B cell (primary cell): ENCODE measurements at places on chromosomes 2 and 18. TPM values are rescaled to one million over a fixed set of nuclear protein-coding genes. Genes with fewer than 3 reads are reported as not detected.

Gene C2orf49
- 7.5 and 10.8 TPM in 2 replicates for polyA plus RNA-seq

Gene ASB3
- polyA plus RNA-seq: 11.8 and 15.9 TPM in 2 replicates

Gene NOSTRIN
- polyA plus RNA-seq: not detected in 2 replicates

Gene PLB1
- 0.17 and 0.51 TPM in 2 replicates for polyA plus RNA-seq

Gene CHPF
- polyA plus RNA-seq: 5.2 and 8.7 TPM in 2 replicates

Gene UGT1A6
- not detected in 2 replicates for polyA plus RNA-seq

Gene PRSS56
- not detected in 2 replicates for polyA plus RNA-seq

Gene TYMS
- polyA plus RNA-seq: 1.1 and 1.3 TPM in 2 replicates

GRCh38 chr2:47558768-47559684, 156.1 kb downstream of the MSH2 start:
- no peak for DNase-seq

DNA sequence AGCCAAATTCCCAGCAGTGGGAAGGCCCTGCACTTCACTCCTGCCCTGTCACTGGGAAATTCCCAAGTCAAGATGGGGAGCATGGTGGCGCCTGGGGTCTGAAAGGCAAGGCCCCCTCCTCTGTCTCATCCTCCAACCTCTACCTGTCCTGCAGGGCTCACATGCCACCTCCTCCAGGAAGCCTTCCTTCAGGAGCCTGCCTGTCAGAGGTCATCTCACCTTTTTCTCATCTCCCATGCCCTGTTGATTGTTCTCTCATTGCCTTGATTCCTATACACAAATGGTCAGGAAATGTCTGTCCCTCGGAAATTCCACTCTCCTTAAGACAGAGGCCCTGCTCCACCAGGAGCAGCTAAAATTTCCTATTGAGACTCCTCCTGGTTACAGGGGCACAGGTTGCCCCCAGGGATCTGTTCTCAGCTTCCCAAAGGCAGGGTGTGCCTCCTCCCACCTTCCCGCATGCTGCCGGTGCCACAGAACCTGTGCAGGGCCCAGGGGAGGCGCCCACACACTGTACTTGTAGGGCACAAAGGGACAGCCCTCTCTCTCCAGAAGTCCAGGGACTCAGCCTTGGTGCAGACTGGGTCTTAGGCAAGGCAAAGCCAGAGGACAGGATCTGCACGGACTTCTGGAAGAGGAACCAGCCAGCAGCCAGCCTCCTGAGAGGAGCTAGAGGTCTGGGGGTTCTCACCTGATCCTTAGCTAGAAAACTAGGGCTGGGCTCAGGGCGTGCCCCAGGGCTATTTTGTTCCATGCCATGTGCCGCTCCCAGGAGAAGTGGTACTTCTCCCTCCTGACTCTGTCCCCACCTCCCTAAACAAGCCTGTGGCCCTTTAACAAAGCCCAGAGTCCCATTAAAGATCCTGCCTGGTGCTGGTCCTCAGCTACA, 12.9 kb downstream of the HES6 start:
- DNase-seq: no peak

DNA sequence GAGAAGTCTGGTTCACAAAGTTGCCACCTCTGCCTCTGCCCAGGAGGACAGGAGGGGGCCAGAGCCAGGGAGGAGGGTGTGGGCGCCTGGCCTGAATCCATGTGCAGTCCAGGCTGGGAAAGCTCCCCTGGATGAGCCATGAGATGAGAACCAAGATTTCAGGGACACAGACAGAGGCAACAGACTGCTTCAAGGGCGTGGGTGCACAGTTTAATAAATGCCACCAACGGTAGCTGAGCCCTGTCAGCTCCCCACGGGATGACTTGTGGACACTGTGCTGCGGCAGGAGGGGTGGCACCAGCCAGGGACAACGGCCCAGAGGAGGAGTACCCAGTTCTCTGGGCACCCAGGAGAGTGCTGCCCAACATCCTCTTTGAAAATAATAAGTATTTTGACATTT, 15.2 kb downstream of the CAPG start:
- DNase-seq: no peak

DNA sequence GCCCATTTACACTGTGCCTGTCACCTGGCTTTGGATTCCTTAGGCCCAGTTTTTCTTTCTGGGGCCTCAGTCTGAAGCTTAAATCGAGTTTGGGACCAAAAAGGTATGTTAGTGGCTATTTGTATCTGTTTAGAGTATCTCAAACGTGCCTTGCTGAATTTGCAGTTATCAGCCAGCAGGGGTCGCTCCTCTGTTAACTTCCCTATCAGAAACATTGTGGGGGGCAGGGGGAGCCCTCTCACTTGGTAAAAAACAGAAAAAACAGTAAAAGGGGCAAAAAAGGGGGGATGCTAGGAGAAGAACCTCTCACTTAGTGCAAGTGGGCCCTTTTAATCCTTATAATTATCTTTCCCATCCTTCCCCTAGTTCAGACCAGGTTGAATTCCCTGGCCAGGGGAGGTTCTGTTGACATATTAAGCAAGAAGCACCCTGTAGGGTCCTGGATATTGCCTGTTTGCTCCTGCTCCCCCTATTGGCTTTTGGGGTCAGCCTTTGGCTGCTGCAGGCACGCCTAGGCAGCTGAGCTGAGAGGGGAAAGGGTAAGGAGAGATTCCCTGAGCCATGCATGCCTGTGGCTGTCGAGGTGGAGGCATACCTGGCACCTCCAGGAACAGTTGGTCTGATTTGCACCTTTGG, 8.8 kb upstream of the IFIH1 start:
- peak; percentile 49 for DNase-seq

DNA sequence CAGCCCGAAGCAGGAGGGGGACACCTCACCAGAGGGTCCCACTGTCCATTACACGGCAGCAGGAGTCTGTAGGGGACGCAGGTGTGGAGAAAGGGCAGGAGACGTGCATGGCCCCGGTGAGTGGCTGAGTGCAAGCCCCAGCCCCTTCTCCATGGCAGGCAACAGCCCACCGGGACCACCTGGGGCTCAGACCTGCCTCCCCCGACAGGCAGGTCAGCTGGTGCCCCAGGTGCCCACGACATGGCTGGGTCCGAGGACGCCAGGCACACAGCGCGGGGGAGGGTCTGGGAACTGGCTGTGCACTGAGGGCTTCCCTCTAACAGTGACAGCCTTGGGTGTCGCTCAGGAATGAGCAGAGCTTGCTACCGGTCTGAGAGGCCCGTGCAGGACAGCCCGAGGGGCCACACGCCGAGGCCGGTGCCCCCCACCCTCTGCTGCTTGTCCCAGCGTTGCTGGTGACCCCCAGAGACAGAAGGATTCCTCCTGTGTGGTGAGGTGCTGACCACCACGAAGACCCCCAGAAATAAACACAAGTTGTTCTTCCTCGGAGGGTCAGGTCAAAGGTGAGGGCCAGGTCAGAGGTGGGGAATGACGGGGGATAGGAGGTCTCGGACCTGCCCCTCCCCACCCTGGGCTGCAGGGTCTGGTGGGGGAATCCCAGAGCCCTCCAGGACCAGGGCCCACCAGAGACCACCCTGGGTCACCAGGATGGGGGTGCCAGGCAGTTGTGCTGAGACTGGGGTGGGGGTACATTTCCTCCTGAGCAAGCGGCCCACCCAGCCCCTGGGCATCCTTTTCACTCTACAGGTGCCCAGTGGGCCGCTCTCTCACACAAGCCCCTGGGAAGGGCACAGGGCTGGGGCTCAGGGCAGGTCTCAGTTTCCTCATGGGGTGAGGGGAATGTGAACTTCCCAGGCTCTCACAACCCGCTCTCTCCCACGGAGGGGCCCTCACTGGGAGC, 50.6 kb downstream of the SLC66A2 start:
- peak; percentile 21 for DNase-seq

GRCh38 chr18:56468396-56468795, 170.0 kb downstream of the TXNL1 start:
- no peak for DNase-seq

DNA sequence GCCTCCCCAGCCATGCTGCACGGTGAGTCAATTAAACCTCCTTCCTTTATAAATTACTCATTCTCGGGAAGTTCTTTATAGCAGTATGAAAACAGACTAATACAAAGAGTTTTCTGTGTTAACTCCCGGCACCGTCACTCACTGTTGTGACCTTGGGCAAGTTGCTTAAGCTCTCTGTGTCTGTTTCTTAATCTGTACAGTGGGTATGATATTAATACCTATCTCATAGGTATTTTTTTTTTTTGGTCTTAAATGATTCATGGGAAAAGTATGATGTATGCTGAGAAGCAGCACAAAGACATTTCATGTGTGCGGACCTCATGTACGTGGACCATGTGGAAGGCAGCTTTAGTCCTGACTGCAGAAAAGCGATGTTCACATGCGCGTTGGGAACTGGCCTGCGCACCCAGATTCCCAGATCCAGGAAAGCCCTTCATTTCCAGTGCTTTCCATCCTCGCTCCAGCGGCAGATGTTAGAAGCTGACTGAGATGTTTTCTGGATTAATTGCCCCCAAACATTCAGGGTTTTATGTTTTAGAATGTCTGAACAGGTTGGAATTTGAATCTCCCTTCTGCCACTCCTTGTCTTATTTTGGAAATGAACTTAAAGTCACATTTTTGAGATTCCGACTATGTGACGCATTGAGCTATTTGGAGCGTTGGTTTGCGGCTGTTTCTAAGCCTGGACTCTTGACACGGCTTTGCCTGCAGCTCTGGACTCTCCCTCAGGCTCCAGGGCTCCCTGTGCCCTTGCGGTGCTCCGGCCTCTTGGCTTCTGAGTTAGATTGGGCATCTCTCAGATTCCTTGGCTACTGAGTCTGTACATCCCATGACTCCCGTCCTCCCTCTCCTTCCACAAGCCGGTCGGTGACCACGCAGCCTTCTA, 61.4 kb downstream of the SLC4A3 start:
- DNase-seq: no peak

DNA sequence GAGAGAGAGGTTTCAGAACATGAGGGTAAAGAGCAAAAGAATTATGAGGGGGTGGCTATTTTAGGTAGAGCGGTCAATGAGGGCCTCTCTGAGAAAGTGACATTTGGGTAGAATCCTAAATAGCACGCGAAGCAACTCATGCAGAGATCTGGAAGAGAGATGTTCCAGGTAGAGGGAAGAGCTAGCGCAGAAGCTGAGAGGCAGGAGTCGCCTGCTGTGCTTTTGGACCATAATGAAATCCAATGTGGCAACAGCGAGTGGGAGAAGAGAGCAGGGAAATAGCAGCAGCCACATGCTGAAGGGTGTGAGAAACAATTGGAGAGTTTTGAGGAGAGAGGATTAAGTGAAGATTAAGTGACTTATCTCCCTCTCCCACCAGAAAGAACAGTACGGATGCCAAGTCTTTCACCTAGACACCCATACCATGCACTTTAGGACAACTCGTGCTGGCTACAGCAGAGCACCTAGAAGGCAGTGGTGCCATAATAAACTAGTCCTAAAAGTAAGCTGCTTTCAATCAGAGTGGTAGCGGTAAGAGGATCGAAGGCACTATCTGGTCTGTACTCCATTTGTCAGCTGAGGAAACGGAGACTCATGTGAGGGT, 129.7 kb downstream of the LRP2 start:
- no peak for DNase-seq

DNA sequence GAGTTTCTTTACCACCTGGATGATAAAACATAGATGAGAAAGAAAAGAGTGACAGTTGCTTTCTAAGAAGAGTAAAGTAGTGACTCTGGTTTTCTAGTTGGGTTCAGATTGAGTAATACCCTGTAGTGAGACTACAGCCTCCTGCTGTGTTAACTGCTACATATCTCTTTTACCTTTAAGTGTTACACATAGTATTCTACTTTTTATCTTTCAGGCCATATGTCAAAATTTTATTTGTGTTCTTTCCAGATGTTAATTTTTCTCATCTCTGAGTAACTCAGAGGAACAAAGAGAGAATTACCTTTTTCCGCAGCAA, 348.2 kb downstream of the CTNNA2 start:
- no peak for DNase-seq

DNA sequence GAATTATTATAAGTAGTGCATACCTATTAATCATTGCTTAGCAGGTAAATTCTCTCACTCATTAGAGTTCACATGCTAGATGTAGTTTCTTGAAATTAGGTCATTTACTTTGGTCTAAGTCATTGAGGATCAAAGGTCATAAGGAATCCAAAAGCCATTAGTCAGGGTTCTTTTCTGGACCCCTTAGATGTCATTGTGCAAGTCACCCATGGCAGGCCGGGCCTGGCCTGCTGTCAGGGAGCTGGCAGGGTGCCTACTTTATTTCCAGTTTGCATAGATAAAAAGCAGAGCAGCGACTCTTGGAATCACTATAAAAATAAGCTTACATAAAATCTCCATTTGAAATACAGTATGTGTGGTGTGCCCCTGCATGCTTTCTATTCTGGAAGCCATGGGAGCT, 91.3 kb downstream of the MEIS1 start:
- DNase-seq: no peak

GRCh38 chr2:24375349-24376087, 15.2 kb upstream of the ITSN2 start:
- DNase-seq: no peak

DNA sequence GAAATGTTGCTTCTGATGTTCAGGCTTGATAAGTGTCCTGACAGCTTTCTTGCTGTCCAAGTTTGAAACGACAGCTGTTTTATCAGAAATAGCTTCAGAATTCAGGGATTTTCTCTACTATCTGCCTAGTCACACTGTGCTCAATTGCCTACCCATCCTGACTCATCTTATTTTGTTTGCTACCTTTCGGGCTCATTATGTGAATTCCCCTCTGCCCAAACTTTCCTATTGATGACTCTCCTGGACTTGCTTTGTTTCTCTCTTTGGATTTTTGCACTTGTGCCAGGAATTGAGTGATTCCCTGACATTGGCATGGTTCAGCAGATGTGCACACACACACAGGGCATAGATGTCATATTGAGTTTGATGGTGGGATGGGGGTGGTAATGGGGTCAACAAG, 1052.6 kb upstream of the PIK3C3 start:
- DNase-seq: no peak

- DNase-seq: no peak
Measured at GRCh38 chr18:24629921-24630320, 169.5 kb downstream of the HRH4 start.

- no peak for DNase-seq
Measured at GRCh38 chr2:234300391-234300925, 196.4 kb downstream of the ARL4C start.

DNA sequence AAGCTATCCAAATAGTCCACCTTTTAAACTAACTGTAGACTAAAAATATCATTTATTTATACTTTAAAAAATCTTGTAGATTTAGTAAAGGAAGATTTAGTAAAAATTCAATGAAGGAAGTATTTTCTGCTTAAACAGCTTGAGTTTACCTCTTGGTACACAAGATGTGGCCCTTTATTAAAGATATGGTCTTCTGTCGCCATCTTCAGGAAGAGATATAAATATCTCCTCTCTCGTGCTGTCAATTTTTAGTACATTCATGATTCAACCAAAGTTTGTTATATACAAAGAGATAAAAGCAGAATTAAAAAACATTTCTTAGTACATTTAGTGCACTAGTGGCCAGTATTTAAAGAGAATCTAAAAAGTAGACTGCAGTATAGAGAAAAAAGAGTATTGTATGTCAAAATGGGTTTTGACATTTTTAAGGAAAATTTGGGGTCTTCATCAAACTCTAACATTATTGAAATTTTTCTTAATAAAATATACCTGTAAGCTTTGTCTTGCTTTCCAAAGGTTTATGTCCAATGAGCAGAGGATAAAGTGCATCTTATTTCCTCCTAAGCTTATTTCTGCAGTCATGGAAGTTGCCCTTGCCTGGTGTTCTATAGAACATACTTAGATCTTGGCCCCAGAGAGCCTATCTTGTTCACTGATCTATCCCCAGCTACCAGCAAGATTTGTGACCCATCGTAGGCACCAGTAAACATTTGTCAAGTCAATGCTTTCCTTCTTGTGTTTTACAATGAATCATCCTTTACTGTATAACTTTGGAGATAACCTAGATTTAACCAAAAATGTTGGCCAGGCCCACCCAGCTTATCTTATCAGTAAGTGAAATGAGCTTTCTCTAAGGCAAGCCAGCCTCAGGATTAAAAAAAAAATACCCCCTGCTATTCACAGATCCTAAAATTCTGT, 18.5 kb upstream of the EML6 start:
- DNase-seq: peak; percentile 74
